ENCODE measurements at places on chromosomes 5 and 9.

GRCh38 chr5:93226202-93226735 is 354.8 kb downstream of the NR2F1-AS1 start:
- DNase-seq, result no peak

DNA sequence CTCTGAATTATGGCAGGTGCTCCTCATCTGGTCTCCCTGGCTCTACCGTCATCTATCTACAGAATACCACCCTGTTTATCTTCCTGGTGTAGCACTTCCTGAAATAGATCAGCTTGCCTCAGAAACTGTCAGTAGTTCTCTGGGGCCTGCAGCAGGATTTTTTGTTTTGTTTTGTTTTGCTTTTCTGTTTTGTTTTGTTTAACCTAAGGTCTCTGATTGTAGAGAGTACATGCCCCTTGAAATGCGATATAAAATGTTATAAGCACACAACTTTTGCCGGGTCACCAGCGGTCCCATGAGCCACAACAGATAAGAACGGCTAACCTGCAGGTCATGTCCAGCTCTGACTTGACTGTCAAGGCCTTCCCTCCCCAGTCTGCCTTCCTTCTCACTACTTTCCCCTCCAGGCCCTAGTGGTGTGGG is 26.6 kb upstream of the CREBRF start:
- DNase-seq, result no peak

- no peak for DNase-seq
Measured at GRCh38 chr5:125065741-125066140, 319.3 kb upstream of the ZNF608 start.

GRCh38 chr5:78792345-78793055 is 143.9 kb upstream of the LHFPL2 start:
- DNase-seq, result no peak

DNA sequence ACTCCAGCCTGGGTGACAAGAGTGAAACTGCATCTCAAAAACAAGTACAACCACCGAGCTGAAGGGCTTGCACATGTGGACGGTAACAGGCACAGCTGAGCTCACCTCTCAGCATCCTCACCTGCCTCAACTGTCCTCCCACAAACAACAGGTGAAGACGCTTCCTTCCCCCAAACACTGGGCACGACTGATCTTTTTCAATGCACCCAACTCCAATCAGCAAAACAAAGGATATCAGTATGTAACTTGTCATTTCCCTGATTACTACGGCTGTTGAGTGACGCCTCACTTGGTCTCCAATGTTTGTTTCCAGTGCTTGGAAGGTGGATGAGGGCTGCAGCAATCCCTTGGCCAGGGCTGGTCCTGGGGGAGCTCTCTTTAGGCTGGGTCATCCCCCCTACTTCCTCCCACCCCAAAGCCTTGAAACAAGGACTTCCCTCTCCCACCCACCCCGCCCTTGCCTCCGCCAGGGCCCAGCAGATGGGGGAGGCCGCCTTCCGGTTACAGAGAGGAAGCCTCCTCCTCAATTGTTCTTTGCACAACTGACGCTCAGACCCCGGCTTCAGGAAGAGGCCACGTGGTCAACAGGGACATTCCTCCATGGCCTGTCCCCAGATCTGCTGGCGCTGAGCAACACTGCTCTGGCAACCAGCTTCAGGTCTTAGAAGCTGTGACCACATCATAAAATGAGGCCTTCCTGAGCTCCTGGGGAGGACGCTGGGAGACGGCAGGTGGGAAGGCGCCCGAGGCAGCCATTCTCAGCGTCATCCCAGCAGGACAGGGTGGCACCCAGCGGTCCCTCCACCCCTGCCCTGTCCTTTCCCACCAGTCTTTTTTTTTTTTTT is 5.9 kb downstream of the FAM78A start:
- DNase-seq, result no peak

DNA sequence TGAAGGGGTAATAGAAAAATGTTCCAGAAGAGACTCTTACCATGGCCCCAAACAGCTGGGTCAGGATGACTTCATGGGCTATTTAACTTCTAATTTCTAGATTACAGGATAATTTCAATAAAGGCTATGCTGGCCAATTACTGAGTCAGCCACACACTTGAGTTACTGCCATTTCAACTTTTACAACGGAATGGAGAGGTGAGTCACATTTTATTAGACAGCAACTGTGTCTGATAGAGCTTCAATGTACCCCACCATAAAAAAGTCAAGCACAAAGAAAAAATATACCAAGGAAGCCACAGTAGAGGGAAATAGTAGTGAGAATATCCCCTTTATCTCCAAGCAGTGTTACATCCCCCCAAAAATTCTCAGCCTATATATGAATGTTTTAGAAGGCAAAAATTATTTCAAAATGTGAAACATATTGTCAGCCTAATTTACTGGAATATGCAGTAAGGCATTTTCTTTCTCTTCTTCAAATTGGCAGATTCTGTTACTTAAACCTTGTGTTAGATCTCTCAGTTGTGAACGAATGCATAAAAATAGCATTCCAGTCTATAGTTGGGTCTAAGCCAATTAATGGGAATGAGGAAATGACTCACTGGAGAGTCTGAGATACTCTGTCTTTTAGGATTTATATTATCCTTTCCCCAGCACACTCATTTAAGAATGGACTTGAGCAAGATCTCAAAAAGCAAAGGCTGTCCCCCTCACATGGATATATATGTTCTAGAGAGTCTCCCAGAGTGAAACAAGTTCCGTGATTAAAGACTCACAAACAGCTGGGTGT is 47.1 kb upstream of the RAI14 start:
- DNase-seq, result no peak

- no peak for DNase-seq
Measured at GRCh38 chr5:42875785-42876374, 64.2 kb upstream of the SELENOP start.

DNA sequence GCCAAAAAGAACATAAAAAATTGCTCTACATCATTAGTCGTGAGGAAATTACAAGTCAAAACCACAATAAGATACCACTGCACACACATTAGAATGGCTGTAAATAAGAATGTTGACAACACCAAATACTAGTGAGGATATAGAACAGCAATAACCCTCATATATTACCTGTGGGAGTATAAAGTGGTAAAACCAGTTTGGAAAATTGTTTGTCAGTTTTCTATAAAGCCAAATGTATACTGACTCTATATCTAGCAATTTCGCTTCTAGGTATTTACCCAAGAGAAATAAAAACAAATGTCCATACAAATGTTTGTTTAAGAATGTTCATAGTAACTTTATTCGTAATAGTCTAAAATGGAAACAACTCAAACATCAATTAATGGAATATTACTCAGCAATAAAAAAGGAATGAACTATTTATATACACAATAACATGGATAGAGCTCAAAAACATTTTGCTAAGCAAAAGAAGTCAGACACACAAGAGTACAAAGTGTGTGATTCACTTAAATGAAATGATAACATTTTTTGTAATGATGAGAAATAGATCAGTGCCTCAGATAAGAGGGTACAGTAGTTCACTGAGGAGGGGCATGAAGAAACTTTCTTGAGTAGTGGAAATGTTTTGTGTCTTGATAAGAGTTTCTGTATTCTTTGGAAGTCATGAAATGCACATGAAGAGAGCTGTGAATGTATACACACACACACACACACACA is 219.6 kb upstream of the ZNF462 start:
- DNase-seq, result no peak

DNA sequence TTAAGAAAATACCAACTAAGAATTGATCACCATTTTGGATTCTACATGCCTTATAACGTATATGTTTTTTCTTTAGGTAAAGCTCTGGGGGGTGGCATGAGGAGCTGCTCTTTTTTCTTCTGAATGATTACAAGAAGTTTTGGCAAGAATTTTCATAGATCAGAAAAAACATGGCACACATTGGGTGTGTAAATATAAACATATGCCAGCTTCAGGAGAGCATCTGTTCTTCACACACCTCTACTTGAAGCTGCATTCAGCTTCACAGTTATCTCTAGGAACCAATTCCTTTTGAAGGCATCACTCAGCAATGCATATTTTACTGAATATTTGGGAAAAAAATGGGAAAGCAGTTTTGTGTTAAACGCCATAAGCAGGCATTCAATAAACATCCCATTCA is 122.7 kb upstream of the GHR start:
- DNase-seq, result no peak

DNA sequence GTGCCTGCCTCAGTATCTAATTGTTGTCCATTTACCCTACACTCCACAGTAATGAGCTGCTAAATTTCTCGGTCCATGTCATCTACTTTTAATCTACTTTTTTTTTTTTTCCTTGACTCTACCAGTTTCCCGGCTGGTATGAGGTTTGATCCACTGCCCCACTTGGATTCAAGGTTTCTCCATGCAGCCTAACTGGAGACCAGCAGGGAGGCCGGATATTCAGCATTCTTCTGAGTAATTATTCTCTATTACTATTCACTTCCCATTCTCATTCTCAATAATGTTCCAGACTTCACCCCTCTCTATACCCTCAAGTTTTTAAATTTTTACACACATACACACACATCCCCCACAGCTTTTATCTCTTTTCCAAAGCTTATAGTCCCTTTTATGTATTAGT is 51.0 kb upstream of the SUSD1 start:
- DNase-seq, result no peak

GRCh38 chr5:32319392-32319791 is 6.7 kb upstream of the MTMR12 start:
- no peak for DNase-seq

All from NCI-H187 (cell line).